Hippocampal formation (tissue), 2 donors: ENCODE measurements at places on chromosomes 1 and 21.
A peak's percentile ranks its signal among the peaks of the same experiment; 100 is the strongest.

GRCh38 chr21:42040411-42041180 lies 30.4 kb upstream of the ZBTB21 start:
- no peak for DNase-seq

GRCh38 chr1:36182734-36183133 lies 26.8 kb downstream of the MAP7D1 start:
- no peak for DNase-seq

DNA sequence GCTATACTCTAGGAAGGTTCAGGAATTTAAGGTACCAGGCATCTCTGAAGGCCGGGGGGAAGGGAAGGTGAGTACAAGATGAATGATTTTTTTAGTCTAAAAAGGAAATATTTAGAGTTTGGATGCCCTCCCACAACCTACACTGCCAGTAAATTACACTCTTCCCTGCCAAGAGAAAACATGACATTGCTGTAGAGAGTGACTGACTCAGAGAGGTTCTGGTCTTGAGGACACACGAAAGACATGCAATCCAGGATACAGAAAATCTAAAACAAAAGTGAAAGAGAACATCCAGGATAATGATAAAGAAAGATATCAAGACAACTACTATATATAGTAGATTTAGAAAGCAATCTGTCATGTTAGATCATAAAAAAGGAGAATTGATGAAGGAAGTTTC lies 200.5 kb downstream of the TYW3 start:
- no peak for DNase-seq

DNA sequence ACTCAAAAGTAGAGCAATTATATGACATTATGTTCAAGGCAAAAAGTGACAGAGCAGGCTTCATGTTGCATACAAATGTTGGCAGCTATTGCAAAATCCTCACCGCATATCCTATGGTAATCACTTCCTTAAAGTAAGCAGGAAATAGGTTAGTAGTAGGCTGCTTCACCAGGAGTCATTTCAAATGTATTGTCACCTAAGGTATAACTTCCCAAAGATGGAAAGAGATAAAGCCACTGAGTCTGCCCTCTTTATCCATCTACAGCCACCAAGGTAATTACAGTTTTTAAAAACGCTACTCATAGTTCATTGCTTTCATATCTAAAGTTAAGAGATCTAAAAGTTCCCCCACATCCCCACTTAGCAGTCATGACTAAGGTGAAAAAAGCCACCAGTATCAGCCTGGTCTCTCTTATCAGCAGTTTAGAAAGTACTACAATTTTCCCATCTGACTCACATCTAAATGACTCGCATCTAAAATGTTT lies 31.6 kb upstream of the UBE2U start:
- DNase-seq: no peak

DNA sequence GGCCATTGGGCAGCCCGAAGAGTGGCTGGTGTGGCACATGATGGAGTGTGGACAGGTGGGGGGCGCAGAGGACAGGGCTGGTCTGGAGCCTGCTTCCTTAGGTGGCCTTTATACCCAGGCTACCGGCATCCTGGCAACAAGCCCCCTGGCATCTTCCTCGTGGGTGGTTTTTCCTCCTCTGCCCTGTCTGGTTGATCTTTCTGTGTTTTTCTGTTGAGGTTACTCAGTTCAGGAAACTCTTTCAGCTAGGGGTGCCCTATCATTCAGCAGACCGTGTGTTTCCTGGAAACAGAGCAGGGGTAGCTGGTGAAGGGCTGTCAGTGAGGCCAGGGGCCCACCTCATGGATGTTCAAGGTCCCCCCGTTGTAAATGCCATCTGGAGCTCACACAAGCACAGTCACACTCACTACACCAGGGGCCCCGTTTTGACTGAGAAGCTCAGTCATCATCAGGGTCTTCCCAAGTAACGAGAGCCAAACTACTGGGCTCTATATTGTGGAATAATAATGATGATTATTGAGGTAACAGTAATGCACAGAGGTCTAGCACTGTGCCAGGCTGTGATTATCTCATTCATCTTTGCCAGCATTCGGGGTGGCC lies at the start of gene KRTAP12-4:
KRTAP12-4 (minus strand) TSS at position 84 of the 600 bp plus-strand sequence; CDS start at position 39, 45 bp downstream.
- DNase-seq: no peak

- no peak for DNase-seq
Observed at GRCh38 chr1:65799601-65800000, 6.9 kb downstream of the PDE4B start.

- no peak for DNase-seq
Observed at GRCh38 chr1:39623053-39623452, 16.4 kb downstream of the HEYL start.

- no peak for DNase-seq
Observed at GRCh38 chr1:15531003-15531402, 4.4 kb downstream of the DNAJC16 start.

- DNase-seq: no peak
Observed at GRCh38 chr1:205693421-205693991, 13.2 kb upstream of the SLC45A3 start.

DNA sequence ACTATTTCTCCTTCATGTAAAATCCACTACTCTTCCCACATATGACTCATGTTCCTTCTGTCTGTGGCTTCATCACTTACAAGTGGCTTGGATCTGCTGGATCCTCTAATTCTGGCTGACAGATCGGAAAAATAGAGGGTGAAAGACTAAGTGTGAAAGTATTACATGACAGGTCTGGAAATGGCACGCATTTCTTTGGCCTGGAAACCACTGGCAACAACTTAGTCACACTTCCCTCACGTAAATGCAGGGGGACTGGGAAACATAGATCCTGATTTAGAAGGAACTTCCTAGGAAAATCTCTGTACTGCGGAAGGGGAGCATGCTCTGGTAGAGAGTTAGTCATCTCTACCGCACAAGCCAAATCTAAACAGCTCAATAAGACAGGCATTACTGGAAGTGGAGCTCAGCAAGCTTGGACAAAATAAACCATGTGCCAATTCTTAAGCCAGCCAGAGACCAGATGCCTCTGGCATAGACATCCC lies 305.4 kb upstream of the PTBP2 start:
- DNase-seq: no peak

DNA sequence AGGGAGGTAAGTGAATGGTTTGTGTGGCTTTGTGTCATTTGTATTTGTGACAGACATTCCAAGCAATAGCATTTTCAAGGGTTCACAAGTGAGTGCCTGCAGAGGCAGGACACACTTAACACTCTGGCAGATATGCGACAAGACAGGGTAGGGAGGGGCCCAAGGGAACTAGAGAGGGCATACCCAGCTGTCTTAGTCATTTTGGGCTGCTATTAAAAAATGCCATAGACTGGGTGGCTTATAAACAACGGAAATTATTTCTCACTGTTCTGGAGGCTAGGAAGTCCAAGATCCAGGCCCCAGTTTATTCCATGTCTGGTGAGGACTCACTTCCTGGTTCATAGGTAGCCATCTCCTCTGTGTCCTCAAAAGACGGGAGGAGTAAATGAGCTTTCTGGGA lies 137.4 kb downstream of the FGGY start:
- no peak for DNase-seq

DNA sequence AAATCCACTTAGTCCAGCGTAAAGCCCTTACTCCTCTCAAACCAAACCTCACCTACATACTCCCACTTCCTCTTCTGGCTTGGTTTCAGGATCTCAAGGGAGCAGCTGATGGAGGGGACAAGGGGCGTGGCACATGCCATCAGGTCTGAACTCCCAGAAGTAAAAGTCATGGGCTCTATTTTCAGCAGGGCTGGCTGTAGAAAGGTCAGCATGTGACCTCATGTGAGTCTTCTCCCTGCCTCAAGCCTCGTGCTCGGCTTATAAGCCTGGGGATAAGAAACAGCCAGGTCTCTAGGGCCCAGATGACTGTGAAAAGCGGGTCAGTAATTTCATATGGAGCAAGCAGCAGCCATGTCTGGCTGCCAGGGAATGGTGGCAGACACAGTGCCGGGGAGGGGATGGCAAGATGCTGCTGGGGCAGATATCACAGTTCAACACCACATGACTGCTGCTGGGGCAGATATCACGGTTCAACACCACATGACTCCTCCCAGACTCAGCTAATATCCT lies 227.9 kb downstream of the KCNH1 start:
- DNase-seq: no peak

DNA sequence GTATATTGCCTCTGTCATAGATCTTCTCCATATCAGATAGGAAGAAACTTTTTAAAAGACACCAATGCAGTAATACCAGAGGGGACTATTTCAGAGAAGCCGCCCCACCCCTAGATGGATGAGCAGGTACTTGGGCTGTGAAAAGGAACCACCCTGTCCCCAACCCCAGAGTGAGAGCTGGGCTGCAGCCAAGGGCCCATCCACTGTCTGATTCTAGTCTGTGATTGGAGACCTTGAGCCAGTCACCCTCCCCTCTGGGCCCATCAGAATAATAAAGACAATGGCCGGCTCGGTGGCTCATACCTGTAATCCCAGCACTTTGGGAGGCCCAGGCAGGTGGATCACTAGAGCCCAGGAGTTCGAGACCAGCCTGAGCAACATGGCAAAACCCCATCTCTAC lies 5.0 kb downstream of the CLEC20A start:
- no peak for DNase-seq

- DNase-seq: peak; percentile 81
Observed at GRCh38 chr1:31715087-31715872, 11.5 kb upstream of the COL16A1 start.

DNA sequence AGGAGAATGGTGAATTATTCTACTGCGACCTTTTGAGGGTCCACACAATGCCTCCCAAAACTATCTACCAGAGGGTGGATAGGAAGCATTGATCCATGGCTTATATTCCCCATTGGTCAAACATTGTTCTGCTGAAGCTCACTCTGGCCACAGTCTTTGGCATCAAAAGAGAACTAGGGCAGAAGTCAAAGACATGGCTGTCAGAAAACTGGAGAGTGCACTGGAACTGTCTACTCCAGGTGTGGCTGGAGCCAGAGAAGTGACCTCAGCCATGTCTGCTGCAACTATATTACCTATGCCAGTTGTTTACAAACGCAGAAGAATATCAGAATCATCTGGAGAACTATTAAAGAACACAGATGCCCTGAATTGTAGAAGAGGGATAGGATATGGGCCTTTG lies 238.7 kb upstream of the USP25 start:
- DNase-seq: no peak

DNA sequence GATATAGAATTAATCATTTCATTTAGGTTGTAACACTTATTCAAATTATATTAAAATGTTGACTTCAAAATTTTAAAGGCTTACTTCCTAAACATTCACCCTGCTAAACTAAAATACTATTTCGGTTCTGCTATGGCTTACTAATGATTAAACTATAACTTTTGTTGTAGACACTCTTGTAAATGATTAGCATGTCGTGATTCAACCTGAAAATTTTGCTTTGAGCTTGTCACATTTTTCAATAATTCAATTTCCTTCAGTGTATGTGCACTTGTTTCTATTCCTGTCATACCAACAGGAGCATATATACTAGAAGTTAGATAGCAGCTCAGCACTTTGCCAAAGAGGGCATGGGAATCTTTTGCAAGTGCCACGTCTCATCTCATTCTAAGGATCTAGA lies 1018.8 kb downstream of the AMY1C start:
- DNase-seq: no peak

- no peak for DNase-seq
Observed at GRCh38 chr1:36825226-36825625, 209.1 kb downstream of the GRIK3 start.

DNA sequence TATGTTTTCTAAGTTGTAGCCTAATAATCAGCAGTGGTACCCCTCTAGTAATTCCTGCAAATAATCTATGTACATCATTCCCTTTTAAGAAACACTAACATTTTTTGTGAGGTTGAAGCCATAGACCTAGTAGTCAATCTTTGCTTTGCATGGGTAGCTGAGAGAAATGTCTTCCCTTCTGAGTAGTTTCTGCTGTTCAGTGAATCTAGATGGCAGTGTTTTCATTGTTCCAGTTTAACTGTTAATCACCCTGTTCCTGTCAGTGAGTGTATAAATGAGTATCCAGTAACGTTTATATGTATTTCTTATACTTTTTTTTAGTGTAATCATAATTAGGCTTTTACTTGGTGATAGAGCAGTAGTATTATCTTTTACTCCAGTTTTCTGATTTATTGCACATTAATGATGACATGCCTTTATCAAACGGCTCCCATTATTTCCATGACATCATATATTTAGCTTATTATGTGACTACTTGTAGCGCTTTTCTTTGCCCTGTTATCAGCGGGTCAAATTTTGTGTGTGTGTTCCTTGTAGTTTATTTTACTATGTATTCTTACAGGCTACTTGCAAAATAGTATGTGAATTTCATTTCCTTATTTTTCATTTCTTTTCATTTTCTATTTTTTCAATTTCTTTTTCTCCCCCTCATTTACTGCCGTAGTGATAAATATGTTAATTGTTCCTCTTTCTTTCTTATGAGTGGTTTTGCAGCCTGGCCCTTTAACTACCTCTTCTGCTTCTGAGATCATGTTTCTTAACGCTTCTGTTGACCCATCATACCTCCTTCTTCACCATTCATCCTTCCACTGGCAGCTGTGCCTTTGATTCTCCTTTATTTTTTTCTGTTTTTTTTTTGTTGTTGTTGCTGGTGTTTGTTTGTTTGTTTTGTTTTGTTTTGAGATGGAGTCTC lies 18.8 kb downstream of the CEP350 start:
- DNase-seq: no peak

DNA sequence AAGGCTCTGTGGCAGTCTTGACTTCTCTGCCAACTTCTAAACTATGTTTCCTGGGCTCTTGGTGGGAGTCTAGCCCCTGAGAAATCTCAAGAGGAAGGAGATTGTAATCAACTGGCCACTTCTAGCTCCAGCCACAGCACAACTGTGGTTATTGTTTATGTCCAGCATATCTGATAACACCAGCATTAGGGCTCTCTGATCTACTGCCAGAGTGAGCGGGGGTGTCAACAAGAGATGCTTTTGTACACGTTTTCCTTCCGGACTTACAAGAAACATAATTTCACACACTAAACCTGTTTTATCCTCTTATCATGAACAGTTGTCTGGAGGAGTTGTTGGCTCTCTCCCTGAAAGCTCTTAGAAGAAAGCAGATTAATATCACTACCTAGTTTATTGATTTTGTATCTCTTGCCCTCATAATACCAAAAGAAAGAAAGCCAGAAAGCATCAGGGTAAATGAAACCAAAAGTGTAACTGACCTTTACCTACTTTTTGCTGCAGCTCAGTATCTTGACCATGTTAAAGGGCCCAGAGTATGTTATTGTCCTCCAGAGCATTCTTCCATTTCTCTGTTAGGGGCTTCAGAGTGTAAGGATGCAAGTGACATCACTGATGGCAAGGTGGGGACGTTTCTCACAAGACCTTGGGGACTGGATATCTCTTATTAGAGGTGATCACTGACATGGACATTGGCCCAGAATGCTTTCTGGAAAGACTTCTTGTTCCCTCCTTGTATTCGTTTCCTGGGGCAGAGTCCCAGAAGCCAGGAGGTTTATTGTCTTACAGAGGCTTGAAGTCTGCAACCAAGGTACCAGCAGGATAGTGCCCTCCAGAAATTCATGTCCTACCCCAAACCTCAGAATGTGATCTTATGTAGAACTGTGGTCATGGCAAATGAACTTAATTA lies 9.6 kb upstream of the SH2D1B start:
- DNase-seq: no peak

DNA sequence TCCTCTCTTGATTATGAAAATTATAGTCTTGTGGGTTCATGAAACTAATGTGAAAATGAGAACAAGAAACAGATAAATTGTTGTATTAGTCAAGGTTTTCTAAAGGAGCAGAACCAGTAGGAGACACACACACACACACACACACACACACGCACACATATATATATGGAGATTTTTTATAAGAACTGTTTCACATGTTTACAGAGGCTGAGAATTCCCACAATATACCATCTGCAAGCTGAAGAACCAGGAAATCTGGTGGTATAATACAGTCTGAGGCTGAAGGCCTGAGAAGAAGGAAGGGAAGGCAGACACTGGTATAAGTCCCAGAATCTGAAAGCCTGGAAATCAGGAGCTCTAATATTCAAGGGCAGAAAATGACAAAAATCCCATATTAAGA lies 70.9 kb upstream of the RGS18 start:
- DNase-seq: no peak

- no peak for DNase-seq
Observed at GRCh38 chr1:2542246-2542915, 12.3 kb upstream of the HES5 start.
